ENCODE measurements at places on chromosomes 6 and 20.

DNA sequence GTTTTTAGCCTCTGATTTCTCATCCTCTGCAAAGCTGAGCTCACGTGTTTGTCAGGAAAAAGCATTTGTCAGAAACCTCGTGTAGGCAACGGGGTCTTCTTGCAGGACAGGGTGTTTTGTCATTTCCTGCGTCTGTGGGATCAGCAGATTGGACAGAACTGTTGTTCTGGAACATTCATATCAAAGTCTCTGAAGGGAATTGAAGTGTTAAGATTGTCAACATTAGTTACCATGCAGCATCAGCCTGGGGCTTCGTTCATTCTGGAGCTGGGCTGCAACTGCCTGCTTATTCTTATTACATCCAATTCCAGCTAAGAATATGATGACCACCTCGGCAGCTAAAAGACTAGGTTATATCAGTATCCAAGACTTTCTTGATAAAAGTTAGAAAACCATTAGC is 71.0 kb upstream of the RALGAPA2 start:
- no peak for DNase-seq

DNA sequence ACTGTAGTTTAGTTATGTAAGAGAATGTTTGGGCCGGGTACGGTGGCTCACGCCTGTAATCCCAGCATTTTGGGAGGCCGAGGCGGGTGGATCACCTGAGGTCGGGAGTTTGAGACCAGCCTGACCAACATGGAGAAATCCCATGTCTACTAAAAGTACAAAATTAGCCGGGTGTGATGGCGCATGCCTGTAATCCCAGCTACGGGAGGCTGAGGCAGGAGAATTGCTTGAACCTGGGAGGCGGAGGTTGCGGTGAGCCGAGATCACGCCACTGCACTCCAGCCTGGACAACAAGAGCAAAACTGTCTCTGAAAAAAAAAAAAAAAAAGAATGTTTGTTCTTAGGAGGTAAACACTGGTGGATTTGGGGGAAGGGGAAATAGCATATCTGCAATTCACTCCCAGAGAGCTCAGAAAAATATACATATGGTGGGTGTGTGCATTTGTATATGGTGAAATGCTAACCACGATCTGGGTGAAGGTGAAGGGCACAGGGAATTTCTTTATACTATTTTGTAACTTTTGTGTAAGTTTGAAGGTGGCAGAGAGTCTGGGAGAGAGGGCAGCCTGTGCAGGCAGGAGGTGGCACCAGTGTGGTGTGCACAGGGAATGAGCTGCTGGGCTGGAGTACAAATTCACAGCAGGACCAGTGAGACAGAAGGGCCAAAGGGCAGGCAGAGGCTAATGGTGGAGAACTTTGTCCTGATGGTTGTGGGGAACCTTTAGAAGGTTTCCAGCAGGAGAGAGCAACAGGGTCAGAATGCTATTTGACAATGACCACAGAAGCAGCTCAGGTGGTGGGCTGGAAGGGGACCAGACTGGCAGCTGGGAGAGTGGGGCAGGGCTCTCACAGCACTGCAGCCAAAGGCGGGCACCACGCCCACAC is 42.4 kb downstream of the SSR1 start:
- no peak for DNase-seq

DNA sequence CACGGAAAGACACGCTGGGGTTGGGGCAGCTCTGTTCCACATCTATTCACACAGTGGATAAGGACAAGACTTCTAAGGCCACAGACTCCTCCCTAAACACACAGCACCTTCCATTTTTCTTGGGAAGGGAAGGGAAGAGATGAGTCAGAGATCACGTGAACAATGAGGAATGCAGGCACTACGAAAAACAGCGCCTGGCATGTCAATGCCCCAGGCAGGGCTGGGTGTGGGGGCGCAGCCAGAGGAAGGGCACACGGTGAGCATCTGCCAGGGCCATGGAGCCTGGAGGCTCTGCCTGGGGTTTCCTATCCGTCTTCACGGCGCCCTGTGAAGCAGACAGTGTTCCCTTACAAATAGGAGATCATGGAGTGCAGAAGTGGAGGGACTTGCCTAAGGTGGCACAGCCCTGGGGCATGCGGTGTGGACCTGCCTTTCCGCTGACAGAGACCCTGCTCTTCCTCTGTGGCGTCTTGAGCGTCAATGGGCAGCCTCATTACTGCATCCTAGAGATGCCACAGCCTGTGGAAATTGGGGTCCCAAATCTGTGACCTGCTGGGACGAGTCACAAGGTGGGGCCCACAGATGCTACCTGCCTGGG is 15.4 kb downstream of the UNC93A start:
- DNase-seq, result no peak

DNA sequence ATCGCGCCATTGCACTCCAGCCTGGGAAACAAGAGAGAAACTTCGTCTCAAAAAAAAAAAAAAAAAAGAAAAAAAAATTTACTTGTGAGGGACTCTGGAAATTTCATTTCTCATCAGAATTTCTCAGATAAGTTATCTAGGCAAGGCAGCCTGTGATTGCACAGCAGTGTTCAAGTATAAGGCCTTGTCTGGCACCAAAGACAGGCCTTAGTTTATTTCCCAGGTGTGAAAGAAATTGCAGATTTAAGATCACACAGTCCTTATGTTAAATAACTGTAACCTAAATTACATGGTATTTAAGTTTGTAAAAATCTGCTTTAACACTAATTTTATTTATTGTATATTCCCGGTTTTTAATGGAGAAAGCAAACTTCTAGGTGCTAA is 34.8 kb downstream of the HFE start:
- no peak for DNase-seq

DNA sequence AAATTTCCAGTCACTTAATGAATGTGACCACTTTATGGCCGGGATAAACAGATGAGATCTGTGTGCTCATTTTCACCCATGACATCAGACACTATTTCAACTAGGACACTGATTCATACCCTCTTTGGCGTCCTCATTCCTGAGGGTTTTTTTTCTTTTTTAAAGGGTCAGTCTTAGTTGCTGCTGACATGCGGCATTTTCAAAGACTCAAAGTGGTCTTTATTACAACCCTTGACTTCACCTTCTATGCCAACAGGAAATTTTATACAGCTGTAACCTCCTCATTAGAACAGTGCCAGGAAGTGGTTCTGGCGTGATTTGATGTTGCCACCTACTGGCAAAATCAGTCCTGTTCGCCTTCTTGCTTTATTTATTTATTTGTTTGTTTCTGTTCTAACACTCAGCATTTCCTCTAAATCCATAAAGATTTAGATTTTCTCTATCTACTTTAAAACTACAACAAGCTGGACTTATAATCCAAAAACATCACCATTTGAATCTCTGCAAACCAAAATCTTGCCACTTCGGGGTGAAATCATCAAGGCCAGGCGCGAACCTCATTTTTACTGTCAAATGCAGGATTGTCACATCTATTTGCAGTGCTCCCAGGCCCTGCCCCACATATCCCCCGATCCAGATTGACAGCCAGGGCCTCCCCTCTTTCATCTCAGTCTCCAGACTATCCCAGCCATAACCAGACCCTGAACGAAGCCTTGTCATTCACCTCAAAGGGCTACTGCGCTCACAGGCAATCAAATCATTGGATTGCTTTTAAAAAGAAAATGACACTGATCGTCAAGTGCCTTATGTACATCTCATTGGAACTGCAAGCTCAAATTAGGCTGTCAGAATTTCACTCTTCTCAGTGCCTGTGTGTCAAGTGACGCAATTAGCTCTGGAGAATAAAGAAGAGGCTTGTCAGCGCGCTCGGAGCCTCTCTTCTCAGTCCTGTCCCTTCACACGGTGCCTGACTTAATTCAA is 77.5 kb downstream of the C6orf118 start:
- peak; percentile 1 for DNase-seq

DNA sequence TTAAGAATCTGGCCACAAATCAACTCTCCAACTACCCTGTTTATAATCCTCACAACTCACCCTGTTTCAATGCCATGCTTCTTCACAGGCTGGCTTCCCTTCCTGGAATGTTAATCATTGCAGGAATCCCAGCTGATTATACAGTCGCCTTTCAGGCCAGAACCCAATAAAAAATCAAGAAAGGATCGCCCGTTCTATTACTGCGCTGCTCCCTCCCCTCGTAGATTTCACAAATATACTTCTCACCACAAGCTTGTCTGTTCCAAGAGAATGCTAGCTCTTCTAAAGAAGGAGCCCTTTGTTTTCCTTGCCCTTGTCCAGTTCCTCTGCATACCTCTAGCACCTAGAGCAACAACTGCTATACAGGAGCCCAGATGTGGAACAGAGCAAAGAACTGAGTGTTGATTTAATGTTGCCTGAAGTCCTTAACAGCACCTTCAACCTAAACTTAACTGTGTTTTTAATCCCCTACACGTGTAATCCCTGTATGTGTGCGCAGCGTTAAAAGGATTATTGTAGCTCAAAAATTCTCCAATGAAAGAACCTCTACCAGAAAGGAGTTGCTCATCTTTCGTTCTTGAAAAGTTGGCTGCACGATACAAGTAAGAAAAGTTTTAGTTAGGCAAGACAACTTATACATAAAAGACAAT is 988 bp downstream of the ECHDC1 start:
- DNase-seq, result no peak

Measured in HL-60 (cell line).